Left lung (tissue), 14 donors: ENCODE measurements at places on chromosomes 1 and 21. TPM values are rescaled to one million over a fixed set of nuclear protein-coding genes. Genes with fewer than 3 reads are reported as not detected.
A peak's percentile ranks its signal among the peaks of the same experiment; 100 is the strongest.

- H3K4me1 ChIP-seq = peaks cover 41% of the 10 kb centered on the region
- peak overlapping the region; percentile 91 for H3K27ac ChIP-seq
- peak overlapping the region; percentile 44 for H3K4me3 ChIP-seq
- no peaks in the 10 kb centered on the region for H3K36me3 ChIP-seq
Observed at GRCh38 chr1:182614796-182615454, 10.7 kb upstream of the RGS16 start.

DNA sequence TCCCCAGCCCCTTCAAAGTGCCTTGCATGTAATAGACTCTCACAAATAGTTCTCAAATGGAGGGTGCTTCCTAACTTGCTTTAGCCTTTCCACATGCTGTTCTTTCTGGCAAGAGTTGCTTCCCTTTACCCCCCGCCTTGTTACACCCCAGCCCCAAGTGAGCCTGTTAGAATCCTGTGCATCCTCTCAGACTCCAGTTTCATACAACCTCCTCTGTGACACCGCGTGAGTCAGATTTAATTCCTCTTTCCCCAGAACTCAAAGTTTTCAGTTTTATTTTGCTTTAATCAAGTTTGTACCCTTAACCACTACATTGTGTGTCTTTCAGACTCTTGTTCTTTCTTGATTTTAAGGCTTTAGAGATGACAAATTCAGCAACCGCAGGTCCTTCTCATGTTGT, 234.5 kb upstream of the HOOK1 start:
- no peaks in the 10 kb centered on the region for H3K27me3 ChIP-seq
- no peak for DNase-seq
- no peaks in the 10 kb centered on the region for H3K4me1 ChIP-seq
- no peaks in the 10 kb centered on the region for H3K36me3 ChIP-seq
- no peak overlapping the region for H3K4me3 ChIP-seq

DNA sequence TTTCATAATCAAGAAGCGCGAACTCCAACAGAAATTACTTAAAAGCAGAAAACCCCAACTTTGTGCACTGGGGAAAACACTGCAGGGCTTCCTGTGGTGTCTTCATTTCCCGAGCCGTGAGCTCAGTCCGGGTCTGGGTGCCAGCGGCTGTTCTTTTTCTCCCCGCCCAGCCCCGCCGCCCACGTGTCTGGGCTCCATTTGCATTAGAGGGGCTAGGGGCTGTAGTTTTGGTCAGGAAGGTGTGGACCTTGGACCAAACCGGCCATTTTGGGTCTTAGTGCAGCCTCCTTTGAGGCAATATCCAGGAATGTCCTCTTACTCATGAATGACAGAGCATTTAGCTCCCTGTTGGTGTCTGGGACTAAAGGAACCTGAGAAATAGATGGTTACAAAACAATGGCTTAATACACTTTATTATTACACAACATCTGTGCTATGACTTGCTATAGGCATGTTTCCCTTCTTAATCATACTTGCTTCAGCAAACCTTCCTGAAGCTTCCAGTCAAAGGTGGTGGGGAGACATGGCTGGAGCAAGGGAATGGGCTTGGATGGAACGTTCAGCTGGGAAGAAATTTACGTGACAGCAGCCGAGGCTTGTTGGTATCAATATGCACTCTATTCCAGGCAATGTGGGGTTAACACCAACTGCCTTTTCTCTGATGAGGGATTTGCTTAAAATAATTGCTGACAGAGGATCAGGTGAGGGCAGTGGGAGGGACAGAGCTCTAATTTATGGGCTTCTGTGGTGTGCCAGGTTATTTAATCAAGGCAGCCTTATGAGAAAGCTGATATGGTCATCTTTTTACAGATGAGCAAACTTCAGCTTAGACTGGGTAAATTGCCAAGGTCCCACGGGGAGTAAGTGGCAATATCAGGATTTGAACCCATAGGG, 1.1 kb downstream of the AGTRAP start:
- peak; percentile 64 for DNase-seq
- peak overlapping the region; percentile 89 for H3K4me3 ChIP-seq
- peaks cover 81% of the 10 kb centered on the region for H3K4me1 ChIP-seq

- no peak overlapping the region for H3K27ac ChIP-seq
- peaks cover 6% of the 10 kb centered on the region for H3K4me1 ChIP-seq
- DNase-seq = no peak
- H3K27me3 ChIP-seq = no peaks in the 10 kb centered on the region
- H3K36me3 ChIP-seq = no peaks in the 10 kb centered on the region
- H3K4me3 ChIP-seq = no peak overlapping the region
Observed at GRCh38 chr1:231194843-231195516, 33.1 kb downstream of the TRIM67 start.

DNA sequence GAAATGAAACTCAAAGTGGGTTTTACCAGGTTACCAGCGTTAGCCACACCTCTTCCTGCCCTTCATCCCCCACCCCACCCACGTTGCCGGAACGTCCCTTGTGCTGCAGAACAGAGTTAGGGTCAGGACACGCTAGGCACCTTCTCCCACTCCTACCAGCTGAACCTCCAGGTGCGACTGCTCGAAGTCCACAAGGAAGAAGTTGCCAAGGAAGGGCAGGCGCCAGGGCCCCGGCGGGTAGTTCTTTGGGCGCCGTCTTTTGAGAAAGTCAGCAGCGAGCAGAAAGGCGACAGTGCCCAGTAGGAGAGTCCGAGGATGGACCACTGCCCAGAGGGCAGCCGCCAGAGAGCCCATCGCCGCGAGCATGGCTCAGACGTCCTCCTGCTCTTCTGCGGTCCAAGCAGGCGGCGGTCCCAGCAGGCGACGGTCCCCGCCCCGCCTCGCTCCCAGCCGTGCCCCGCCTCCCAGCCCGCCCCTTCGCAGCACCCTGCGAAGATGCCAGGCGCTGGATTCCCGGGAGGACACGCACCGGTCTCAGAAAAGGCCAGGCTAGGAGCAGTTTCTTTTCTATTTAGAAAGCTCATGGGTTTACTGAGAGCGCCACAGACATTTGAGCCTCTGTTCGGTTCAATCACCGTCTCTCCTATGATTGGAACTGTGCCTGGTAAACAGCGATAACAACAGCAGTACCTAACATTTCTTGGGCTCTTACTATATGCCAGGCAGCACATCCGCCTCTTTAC, at the start of gene CYP2J2:
Gene CYP2J2, minus strand, starts transcription at position 393 of the 743 bp plus-strand sequence. Its CDS starts 27 bp downstream, at position 366.
- no peaks in the 10 kb centered on the region for H3K4me1 ChIP-seq
- peaks cover 54% of the 10 kb centered on the region for H3K27me3 ChIP-seq
- H3K4me3 ChIP-seq = peak within 1 kb of the TSS; percentile 31

- peak; percentile 14 for DNase-seq
- H3K27me3 ChIP-seq = peaks cover 45% of the 10 kb centered on the region
- no peaks in the 10 kb centered on the region for H3K36me3 ChIP-seq
- H3K27ac ChIP-seq = no peak overlapping the region
- peak overlapping the region; percentile 34 for H3K4me3 ChIP-seq
Observed at GRCh38 chr1:226223786-226224244, 351 bp downstream of the MIXL1 start.

DNA sequence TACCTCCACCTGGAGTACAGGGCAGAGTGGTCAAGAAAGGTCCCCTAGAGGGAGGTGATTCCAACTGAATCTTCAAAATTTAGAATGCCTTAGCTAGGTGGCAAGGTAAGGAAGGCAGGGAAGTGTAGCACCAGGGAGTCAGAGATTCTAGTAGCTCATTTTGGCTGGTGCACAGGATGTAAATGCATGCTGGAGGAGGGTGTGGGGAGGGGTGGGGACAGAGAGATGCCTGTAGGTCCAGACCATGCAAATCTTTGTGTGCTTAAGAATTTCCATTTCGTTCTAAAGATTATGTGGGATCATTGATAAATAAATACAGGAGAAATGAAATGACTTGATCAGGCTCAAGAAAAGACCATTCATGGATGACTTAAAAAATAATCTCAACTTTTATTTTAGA, 11.0 kb upstream of the CACHD1 start:
- H3K27me3 ChIP-seq = no peaks in the 10 kb centered on the region
- no peak for DNase-seq
- H3K36me3 ChIP-seq = no peaks in the 10 kb centered on the region
- H3K27ac ChIP-seq = no peak overlapping the region

- no peak for DNase-seq
- H3K36me3 ChIP-seq = peaks cover 87% of the 10 kb centered on the region
- no peak overlapping the region for H3K27ac ChIP-seq
Observed at GRCh38 chr1:247156787-247157232, 15.0 kb downstream of the ZNF124 start.

DNA sequence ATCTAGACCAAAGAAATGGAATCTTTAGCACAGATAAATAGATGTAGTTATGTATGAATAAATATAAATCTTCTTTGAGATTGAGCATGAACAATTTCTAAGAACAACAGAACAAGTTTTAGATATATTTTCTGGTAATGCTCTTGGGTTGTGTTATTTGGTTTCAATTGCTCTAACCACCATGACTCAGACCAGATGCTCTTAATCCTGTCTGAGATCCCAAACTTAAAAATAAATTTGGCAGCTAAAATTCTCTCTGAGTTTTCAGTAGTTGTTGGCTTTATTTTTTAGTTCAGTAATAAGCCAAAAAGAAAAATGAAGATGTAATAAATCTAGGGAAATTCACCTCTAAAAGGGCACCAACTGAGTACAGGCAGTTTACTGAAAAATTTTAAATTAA, 1693.4 kb downstream of the NCAM2 start:
- no peak overlapping the region for H3K4me3 ChIP-seq
- DNase-seq = no peak
- no peaks in the 10 kb centered on the region for H3K36me3 ChIP-seq
- no peak overlapping the region for H3K27ac ChIP-seq

The PGLYRP4 gene
- polyA plus RNA-seq = not detected

The CSF3R gene
- polyA plus RNA-seq = 11.3 TPM

The TPTE gene
- not detected for polyA plus RNA-seq

The MAN1C1 gene
- 20.1 TPM for polyA plus RNA-seq

The CHAF1B gene
- polyA plus RNA-seq = 10.1 TPM

The SPRR2E gene
- polyA plus RNA-seq = not detected
